ENCODE measurements at places on chromosomes 16 and 17.

DNA sequence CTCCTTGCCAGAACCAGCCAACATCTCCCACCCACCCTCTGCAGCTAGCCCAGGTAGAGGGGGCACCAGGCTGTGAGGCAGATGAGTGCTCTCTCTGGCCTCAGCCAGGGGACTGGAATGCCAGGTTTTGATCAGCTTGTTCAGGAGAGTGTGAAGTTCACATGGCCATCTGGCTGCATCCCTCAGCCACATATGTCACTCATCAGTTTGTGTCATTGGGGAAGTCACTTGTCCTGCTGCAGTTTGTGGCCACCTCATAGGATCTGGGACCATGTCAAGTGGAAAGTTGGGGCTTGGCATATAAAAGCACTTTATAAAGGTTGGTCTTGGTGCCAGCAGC lies 147.6 kb downstream of the SOCS1 start:
- DNase-seq, result no peak

GRCh38 chr17:6666077-6666521 lies 14.5 kb downstream of the C17orf100 start:
- peak; percentile 77 for DNase-seq

- no peak for DNase-seq
Measured at GRCh38 chr16:68062910-68063393, 22.2 kb upstream of the NFATC3 start.

DNA sequence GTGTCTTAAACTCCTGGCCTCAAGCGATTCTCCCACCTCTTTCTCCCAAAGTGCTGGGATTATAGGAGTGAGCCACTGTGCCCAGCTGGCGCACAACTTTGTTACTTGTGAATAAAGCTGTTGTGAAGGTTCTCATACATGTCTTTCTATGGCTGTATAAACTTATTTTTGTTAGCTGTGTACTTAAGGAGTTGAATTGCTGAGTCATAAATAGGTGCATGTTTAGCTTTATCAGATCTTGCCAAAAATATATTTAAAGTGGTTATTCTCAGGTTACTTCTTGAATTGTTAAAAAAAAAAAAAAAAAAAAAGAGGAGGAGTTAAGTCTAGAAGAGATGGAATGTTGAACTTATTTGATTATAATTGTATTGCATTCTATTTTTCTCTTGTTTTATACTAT lies 47.6 kb upstream of the IRX3 start:
- DNase-seq, result no peak

GRCh38 chr17:74386386-74386785 lies 19.1 kb downstream of the GPR142 start:
- DNase-seq, result no peak

DNA sequence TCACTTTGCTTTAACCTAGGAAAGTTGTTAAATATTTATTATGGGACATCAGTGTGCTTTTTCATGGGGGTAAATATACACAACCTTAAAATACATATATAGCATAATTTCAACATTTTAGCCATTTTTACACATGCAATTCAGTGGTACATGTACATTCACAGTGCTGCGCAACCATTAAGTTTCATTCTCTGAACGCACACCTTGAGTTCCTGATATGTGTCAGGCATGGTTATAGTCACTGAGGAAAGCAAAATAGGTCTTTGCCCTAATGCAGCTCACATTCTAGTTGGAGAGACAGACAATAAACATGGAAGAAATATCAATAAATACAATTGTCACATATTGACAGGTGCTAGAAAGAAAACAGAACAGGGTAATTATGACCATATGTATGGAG lies 12.8 kb upstream of the CNEP1R1 start:
- no peak for DNase-seq

DNA sequence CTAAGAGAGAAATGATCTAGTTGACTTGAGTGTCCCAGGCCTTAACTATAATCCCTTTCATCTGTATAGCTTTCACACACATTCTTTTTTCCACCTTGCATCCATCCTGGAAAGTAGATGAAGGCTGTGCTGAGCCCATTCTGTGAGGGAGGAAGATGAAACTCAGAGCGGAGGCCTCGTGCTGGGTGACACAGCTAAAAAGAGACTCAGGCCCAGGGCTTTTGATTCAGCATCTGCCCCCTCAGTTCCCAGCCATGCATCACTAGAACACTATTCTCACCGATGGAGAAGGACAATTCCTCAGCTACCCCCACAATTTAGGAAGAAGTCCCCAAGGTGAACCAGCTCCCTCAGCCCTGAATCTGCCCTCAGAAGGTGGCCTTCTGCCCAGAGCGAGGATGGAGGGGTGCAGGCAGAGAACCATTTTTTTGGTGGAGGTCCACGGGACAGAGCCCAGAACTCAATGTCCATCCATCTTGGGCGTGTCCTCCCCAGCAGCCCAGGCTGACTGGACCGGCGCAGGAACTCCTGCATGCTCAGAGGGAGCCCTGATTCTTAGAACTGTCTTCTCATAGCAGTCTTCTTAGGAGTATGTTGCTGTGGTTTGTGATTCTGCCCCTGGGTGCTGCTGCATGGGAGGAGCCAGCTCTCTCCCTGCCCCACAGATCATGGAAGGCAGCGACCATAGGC lies 5.8 kb upstream of the MYCBPAP start:
- no peak for DNase-seq

Data from hematopoietic multipotent progenitor cell (in vitro differentiated cells).